ENCODE measurements at places on chromosomes 1 and 21. TPM values are rescaled to one million over a fixed set of nuclear protein-coding genes. Genes with fewer than 3 reads are reported as not detected.

Gene VPS72
- total RNA-seq, result 34.6 TPM

- no peak for DNase-seq
Observed at GRCh38 chr1:117580882-117581281, 25.0 kb upstream of the TENT5C start.

GRCh38 chr1:14650951-14651350 is 52.5 kb downstream of the KAZN start:
- no peak for DNase-seq

Gene YIPF1
- 43.6 TPM for total RNA-seq

- no peak for DNase-seq
Observed at GRCh38 chr1:34711485-34711884, 43.4 kb upstream of the GJB5 start.

DNA sequence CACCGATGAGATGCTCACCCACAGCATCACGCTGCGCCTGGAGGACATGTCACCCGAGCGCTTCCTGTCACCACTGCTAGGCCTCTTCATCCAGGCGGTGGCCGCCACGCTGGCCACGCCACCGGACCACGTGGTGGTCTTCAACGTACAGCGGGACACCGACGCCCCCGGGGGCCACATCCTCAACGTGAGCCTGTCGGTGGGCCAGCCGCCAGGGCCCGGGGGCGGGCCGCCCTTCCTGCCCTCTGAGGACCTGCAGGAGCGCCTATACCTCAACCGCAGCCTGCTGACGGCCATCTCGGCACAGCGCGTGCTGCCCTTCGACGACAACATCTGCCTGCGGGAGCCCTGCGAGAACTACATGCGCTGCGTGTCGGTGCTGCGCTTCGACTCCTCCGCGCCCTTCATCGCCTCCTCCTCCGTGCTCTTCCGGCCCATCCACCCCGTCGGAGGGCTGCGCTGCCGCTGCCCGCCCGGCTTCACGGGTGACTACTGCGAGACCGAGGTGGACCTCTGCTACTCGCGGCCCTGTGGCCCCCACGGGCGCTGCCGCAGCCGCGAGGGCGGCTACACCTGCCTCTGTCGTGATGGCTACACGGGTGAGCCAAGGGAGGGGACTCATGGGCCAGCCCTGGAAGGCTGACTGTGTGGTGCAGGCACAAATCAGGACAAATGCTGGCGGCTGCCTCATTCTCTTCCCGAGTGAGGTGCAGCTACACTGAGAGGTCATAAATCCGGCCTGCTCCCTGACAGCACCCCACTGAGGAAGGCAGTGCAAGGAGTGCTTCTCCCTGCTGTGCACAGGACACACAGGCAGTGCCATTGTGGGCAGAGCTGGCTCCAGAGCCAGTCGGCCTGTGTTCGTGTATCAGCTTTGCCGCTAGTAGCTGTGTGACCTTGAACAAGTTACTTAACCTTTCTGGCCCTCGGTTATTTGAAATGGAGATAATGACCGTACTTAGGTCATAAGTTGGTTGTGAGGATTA is 9.4 kb downstream of the CELSR2 start:
- no peak for DNase-seq

DNA sequence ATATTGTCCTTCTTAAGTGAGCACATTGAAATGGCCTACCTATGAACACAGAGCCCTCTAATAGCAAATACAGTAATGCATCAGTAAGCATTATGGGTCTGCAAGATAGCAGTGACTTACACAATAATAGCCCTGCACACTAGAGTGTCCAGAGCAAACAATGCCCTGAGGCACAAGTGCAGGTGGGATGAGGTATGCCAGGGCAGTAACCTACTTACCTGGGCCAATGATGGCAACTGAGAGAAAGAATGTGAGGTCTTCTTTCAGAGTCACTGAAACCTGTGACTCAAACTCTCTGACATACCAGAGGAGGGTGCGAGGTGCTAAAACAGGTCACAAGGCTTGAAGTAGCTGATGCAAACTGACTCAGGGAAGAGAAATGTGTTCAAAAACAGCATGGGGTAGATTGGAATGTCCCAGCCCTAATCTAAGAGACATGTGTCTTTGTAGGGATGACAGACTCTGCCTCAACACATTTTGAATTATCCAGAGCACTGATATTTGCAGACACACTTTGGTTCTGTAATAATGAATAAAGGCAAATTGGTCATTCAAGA is 168.5 kb upstream of the RUNX1 start:
- peak; percentile 58 for DNase-seq

DNA sequence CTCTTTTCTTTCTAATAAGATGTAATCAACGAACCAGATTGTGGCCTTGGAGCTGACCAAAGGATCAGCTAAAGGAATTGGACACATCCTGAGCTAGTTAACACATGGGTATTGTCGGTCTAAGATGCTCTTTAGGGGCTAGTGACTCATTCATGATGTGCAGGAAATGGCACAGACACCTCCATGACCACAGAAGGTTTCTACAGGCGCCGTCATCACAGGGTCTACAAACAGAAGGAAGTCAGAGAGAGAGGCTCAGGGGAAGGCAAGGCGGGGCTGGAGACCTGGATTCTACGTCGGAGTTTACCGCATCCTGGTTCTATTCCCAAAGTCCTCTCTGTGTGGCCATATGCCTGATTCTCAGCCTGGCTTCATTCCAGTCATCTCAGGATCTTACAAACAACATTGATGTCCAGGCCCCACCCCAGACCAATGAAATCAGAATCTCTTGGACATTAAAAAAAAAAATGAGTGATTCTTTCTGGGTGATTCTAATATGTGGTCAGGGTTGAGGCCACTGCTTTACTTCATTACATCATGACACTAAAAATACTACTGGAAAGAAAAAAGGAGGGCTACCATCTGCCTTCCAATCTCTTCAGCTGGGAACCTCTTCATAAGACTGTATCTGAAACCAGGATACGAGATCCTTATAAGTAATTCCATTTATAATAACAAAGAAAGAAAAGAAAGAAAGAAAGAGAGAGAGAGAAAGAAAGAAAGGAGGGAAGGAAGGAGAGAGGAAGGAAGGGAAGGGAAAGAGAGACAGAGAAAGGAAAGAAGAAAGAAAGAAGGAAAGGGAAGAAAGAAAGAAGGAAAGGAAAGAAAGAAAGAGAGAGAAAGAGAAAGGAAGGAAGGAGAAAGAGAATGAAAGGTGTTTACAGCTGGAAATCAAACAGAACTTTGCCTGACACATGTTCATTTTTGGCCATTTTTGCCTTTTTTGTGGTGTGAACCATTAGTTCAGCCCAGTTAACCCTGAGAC is 11.6 kb upstream of the KCNJ15 start:
- DNase-seq, result no peak

GRCh38 chr1:176926330-176927086 is 238.0 kb downstream of the ASTN1 start:
- DNase-seq, result no peak

Gene VCAM1
- 12.3 TPM for total RNA-seq

Gene CAPZA1
- total RNA-seq, result 139 TPM

Gene ALPL
- 17.4 TPM for total RNA-seq

GRCh38 chr1:223249854-223250631 is 107.0 kb upstream of the TLR5 start:
- DNase-seq, result no peak

DNA sequence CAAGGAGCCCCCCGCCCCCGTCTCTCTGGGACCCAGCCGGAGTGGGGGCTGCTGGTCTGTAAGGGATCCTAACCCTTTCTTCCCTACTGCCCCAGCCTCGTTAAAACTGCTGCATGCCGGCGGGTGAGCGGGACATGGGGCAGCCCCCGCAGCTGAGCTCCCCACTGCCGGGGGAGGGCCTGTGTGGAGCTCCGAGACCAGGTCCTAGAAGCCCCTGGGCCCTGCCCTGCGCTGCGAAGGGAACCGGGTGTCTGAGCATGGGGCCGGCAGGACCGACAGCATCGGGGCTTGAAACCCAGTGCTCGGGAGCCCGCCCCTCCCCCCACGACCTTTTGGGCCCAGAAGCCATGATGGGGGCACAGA is 9.2 kb upstream of the COL6A1 start:
- DNase-seq, result peak; percentile 49

GRCh38 chr1:223161321-223161720 is 18.3 kb upstream of the TLR5 start:
- DNase-seq, result no peak

GRCh38 chr1:69739251-69739605 is 171.5 kb downstream of the LRRC7 start:
- no peak for DNase-seq

DNA sequence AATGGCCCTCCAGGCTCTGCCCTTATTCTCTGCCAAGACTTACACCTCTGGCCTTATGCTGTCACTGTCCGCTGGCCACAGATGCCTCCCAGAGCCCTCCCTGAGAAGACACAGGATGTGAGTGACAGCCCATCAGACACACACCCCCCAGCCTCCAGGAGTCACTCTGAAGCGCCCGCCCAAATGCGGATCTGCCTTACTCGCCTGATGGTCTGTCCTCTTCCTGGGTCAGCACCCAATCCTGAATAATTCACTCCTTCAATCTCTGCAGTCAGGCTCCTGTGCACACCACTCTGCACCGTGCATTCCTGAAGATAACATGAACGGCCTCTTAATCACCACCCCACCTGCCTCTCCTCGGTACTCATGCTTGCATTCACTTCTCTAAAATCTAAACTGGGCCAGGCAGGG is 14.7 kb downstream of the CLSTN1 start:
- no peak for DNase-seq

- DNase-seq, result peak; percentile 84
Observed at GRCh38 chr1:117591252-117591651, 14.6 kb upstream of the TENT5C start.

DNA sequence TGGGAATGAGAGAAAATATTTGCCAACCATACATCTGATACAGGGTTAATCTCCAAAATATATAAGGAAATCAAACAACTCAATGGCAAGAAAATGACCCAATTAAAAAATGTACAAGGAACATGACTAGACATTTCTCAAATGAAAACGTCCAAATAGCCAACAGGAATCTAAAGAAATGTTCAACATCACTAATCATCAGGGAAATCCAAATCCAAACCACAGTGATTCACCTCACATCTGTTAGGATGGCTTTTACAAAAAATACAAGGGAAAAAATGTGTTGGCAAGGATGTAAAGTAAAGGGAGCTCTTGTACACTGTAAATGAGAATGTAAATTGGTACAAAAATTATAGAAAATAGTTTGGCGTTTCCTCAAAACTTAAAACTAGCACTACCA is 54.7 kb upstream of the ZRANB2 start:
- DNase-seq, result no peak

DNA sequence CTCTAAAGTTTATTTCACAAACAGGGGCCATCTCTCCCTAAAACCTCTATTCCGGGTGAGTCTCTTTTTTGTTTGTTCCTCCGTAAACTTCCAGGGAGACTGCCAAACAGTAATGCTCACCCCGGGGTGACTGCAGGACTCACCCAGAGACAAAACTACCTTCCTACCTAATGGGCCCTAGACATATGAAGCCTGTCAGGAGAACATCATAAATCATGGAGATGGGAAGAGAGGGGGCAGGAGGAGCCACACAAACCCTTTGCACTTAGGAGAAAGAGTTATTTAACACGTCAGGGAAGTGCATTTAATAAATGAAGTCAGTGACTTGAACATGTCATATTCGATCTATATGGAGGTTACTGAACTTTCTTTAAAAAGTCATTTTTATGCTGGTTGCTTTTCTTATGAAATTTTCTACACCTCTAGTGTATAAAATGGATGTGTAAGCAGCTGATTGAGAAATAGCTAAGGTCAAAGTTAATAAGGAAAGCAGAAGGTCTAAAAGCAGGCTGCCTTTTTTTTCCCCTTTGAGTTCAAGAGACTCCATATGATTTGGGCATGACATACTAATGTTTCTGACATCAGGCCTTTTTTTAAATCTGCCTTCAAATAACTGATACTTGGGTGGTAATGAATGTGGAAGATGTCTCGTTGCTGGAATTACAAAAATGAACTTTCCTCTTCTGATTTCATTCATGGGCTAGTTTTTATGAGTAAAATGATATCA is 286.9 kb upstream of the USP25 start:
- DNase-seq, result no peak

Gene CASQ1
- not detected for total RNA-seq

- no peak for DNase-seq
Observed at GRCh38 chr1:197692965-197693364, 82.3 kb downstream of the DENND1B start.
